Type B pancreatic cell (in vitro differentiated cells): ENCODE measurements at places on chromosomes 3 and 15.

- H3K27me3 ChIP-seq, result no peaks in the 10 kb centered on the region
- H3K4me1 ChIP-seq, result no peaks in the 10 kb centered on the region
- no peaks in the 10 kb centered on the region for H3K36me3 ChIP-seq
- H3K27ac ChIP-seq, result no peak overlapping the region
- H3K4me3 ChIP-seq, result no peak overlapping the region
- no peak for DNase-seq
These were observed 10.5 kb upstream of the TM4SF18 start for GRCh38 chr3:149343951-149344350.

DNA sequence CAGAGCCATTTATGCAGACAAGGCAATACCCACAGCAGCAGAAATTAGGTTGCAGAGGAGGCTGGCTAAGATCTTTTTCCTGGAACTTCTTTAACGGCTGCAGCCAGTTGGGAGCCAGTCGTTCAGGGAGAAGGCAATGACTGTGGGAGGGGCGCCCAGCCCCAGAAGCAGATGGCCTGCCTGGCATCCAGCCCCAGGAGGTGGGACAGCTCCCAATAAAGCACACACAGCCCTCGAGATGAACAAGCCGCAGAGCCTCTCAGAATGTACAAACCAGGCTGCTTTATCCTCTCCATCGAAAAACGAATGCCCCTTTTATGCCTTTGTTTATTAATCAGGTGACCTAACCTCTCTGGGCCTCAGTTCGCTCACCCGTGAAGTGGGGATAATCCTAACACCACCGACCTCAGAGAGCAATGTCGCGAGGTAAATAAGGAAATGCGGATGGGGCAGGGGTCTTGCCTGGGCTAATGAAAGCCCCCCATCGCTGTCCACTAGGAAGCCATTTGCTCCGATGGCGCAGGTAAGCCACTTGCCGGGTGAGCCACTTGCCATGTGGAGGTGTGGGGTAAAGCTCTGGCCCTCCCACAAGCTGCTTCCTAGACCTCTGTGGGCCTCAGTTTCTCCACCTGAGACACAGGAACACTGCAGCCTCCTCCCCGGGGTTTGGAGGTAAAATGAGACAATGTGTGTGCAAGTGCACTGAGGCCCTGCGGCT, 35.8 kb downstream of the MGLL start:
- no peak for DNase-seq
- H3K27me3 ChIP-seq, result peaks cover 3% of the 10 kb centered on the region
- peaks cover 43% of the 10 kb centered on the region for H3K4me1 ChIP-seq
- no peaks in the 10 kb centered on the region for H3K36me3 ChIP-seq
- no peak overlapping the region for H3K4me3 ChIP-seq

DNA sequence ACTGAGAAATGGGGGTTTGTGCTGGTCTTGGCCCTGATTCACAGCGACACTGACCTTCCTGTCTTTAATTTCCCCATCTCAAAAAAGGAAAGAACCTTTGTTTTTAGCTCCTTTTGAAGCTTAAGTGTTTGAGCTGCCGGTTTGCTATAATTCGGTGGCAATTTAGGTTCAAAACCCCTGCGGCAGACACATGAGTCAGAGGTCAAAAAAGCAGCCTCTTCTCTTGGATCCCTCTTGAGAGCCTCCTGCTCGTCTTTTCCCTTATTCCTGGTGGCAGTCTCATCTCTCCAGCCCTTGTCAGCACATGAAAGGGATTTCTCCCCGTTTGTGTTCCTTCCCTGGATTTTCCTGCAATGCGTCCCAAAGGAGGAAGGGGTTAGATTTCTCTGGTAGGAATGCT, 64.5 kb downstream of the GRIP2 start:
- no peak for DNase-seq
- peaks cover 17% of the 10 kb centered on the region for H3K4me1 ChIP-seq
- no peaks in the 10 kb centered on the region for H3K27me3 ChIP-seq
- H3K4me3 ChIP-seq, result no peak overlapping the region
- H3K36me3 ChIP-seq, result peaks cover 26% of the 10 kb centered on the region
- H3K27ac ChIP-seq, result no peak overlapping the region

DNA sequence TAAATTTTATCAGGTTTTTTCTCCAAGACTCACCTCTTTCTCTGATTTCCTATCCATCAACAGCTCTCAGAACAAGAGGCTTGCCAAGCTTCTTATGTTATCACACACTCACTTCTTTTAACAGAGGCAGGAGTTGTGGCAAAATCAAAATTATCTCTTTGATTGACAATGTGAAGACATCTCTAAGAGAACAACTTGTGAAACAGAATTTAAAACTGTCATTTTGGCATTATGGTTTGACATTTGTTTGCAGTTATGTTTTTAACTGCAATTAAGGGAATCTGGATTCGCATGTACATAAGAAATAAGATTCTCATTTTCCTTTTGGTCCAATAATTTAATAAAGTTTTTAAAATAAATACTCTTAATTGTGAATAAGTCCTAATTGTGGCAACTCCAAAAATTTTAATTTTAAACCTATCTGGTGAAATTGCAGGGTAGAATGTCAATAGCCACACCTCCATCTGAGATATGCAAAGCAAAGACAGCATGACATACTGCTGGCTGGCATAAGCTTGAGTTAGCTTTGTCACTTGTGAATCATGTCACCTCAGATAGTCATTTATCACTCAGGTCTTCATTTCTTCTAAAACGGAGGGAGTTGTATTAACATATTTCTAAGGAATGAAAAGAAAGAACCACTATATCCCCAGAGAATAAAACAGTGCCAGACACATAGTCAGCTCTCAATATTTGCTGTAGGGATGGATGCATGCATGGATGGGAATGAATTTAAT, 158.6 kb downstream of the CCNL1 start:
- DNase-seq, result no peak
- H3K27me3 ChIP-seq, result no peaks in the 10 kb centered on the region
- no peaks in the 10 kb centered on the region for H3K36me3 ChIP-seq
- H3K27ac ChIP-seq, result no peak overlapping the region
- H3K4me3 ChIP-seq, result no peak overlapping the region
- no peaks in the 10 kb centered on the region for H3K4me1 ChIP-seq

GRCh38 chr3:13530241-13531009, 18.5 kb upstream of the FBLN2 start:
- no peak for DNase-seq
- H3K4me1 ChIP-seq, result peaks cover 47% of the 10 kb centered on the region
- no peaks in the 10 kb centered on the region for H3K27me3 ChIP-seq
- H3K27ac ChIP-seq, result no peak overlapping the region
- H3K36me3 ChIP-seq, result no peaks in the 10 kb centered on the region

GRCh38 chr3:45309876-45310275, 78.5 kb upstream of the LARS2 start:
- H3K36me3 ChIP-seq, result no peaks in the 10 kb centered on the region
- peaks cover 41% of the 10 kb centered on the region for H3K27me3 ChIP-seq
- H3K4me3 ChIP-seq, result no peak overlapping the region
- no peak for DNase-seq

- no peaks in the 10 kb centered on the region for H3K36me3 ChIP-seq
- no peak overlapping the region for H3K4me3 ChIP-seq
- no peak overlapping the region for H3K27ac ChIP-seq
These were observed 116.3 kb downstream of the MITF start for GRCh38 chr3:69855436-69856162.

DNA sequence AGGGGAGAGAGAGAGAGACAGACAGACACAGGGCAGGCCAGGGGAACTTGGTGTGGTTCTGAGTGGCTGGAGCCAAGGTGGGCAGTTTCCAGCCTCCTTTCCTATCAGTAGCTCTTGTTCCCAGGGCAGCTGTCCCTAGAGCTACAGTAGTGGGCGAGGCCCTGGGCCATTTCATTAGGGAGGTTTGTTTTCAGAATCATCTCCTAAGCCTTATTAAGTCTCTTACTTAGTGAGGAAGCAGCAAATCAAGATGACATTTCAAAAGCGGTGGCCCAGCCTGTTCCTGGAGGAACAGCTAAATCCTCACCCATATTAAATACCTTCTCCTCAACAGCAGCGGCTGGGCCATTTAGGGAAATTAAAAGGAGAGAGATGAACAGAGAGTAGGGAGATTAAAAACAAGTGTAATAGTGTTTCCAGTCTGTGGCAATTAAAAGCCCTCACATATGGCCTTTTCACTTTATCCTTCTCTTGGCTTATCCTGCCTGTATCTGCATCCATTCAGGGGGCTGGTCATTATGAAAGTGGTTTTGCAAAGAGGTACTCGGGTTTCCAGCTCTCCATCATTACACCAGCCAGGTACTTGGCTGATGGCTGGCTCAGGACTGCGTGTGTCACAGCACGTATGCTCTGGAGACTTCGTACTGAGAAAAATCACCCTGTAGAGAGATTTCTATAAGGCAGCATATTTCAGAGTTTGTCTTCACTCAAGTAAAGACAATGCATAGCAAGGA, 91.9 kb upstream of the PRR23C start:
- no peaks in the 10 kb centered on the region for H3K4me1 ChIP-seq
- no peaks in the 10 kb centered on the region for H3K36me3 ChIP-seq
- peaks cover 14% of the 10 kb centered on the region for H3K27me3 ChIP-seq
- no peak overlapping the region for H3K4me3 ChIP-seq
- no peak overlapping the region for H3K27ac ChIP-seq

- DNase-seq, result no peak
- peak overlapping the region; percentile 57 for H3K27ac ChIP-seq
- no peak overlapping the region for H3K4me3 ChIP-seq
These were observed 6.4 kb downstream of the TEX9 start for GRCh38 chr15:56371495-56372147.

DNA sequence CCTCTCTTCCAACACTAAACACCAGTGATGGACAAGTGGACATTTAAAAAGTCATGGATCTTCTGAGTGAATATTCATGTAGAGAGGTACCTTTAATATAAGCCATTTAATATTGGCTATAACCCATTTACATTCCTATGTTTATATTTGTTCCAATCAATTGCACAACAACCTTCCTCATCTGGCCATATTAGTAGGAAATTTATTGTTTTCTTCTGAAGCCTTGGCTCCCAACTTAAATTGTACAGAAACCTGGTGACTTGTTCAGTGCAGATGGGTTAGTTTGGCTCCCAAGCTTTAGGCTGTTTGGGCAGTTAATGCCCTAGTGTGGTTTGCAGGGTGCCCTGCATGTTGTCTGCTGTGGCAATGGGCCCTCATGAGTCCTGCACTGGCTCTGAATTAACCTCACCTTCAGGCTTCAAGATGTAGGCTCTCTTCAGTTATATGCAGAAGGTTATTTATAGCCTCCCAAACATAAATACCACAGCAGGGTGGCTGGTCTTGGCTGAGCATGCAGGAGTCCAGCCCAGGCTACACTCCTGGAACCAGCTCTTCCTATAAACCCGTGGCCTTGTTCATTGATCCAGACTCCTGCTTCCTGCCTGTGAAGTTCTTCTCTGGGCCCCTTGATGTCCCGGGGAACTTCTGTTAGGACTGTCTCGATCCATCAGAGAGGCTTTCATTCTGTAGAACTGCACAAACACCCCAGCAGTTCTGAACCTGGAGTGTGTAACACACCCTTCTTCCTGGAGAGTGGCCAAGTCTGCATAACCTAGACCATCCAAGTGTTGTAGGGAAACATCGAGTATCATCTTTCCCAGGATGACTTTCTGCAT, 57.0 kb downstream of the DUT start:
- H3K27ac ChIP-seq, result no peak overlapping the region
- H3K36me3 ChIP-seq, result no peaks in the 10 kb centered on the region
- no peak overlapping the region for H3K4me3 ChIP-seq
- DNase-seq, result no peak
